Activated CD8-positive, alpha-beta T cell treated with anti-CD3 and anti-CD28 coated beads for 36 hours (primary cell): ENCODE measurements at places on chromosomes 3 and 15. TPM values are rescaled to one million over a fixed set of nuclear protein-coding genes. Genes with fewer than 3 reads are reported as not detected.

The PRRT3 gene
- total RNA-seq, result 5.6 TPM

The LRRK1 gene
- total RNA-seq, result 0.83 TPM

The ARPP21 gene
- not detected for total RNA-seq

DNA sequence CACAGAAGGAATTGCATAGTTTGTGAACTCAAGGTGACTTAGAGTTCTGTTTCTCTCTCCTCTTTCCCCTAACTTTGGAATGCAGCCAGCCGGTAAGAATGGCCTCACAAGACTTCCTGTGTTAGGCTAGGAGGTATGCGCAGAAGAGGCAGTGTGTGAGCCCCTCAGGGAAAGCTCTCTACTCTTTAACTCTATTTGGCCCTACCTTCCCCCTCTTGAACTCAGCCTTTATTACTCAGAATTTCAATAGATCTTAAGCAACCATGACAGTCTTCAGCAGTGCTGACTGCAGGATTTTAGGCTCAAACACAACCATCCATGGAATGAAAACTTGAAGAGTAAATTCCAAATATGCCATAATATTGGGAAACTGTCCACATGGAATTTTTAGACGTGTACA lies 209.5 kb downstream of the DTWD1 start:
- DNase-seq, result no peak

The PPM1L gene
- total RNA-seq, result 2.6 TPM

- DNase-seq, result no peak
Measured at GRCh38 chr15:34776606-34777105, 18.7 kb downstream of the ACTC1 start.

GRCh38 chr3:41726891-41727290 lies 235.0 kb downstream of the ULK4 start:
- no peak for DNase-seq

The NEK10 gene
- 0.58 TPM for total RNA-seq

- DNase-seq, result no peak
Measured at GRCh38 chr3:13195374-13195773, 122.1 kb upstream of the IQSEC1 start.

- no peak for DNase-seq
Measured at GRCh38 chr3:39190281-39191025, 1.9 kb downstream of the XIRP1 start.

DNA sequence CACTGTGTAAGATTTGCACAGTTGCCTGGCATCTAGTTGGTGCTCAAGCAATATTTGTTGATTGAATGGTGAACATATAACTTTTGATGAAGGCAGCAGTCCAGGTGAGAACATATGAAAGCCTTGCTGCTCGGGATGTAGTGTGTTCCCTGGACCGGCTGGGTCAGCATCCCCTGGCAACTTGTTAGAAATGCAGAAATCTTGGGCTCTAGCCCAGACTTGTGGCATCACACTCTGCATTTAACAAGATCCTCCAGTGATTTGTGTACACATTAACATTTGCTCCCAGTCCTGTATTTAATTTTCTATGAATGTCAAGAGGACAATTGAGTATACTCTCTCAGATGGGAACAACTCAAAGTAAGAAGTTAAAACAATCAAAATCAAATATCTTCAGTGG lies 69.0 kb upstream of the SAMMSON start:
- DNase-seq, result no peak

DNA sequence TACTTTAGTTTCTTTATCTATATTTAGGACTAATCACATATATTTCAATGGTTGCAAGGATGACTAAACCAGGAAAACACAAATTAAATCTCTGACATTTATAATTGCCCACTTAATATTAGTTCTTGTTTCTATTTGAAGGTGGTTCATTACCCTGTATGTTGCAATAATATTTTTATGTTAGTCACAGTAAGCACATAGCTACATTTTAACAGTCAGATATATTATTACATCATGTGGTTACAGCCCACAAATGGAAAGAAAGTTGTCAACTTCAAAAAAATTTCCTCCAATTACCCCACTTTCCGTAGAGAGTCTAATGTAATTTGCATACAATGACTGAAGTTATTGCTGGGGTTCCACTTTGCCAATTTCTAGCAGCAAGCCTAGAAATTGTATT lies 114.6 kb downstream of the TUSC7 start:
- no peak for DNase-seq

The NOX5 gene
- total RNA-seq, result not detected

The TMEM207 gene
- total RNA-seq, result not detected

- DNase-seq, result no peak
Measured at GRCh38 chr3:156207802-156208685, 87.7 kb downstream of the KCNAB1 start.

GRCh38 chr3:25679166-25679565 lies 14.5 kb upstream of the TOP2B start:
- no peak for DNase-seq

GRCh38 chr3:141288336-141288990 lies 56.8 kb downstream of the PXYLP1 start:
- no peak for DNase-seq

The ASB14 gene
- total RNA-seq, result not detected

- DNase-seq, result no peak
Measured at GRCh38 chr3:127556565-127556964, 34.0 kb downstream of the TPRA1 start.

The RTP1 gene
- not detected for total RNA-seq

The ADAMTS7 gene
- 0.60 TPM for total RNA-seq

DNA sequence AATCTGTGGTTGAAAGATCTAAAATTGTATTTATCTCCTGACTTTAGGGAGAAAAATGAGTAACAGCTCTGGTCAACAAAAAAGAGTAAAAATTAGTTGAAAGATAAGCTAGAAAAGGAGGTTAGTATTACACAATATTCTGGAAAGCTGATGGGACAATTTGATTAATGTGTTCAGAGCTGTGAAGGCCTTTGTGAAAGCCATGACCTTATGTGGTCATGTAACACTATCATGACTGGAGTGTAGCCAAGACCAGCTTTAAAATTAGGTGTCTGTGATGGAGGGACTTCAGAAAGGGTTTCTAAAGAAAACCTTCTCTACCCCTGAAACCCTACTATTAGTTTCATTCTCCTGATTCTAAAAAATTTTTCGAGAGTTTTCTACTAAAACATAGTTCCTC lies 127.2 kb downstream of the NFKBIZ start:
- DNase-seq, result no peak

- DNase-seq, result no peak
Measured at GRCh38 chr3:60303160-60303559, 948.1 kb downstream of the FHIT start.

The UNC13C gene
- not detected for total RNA-seq

The SH2D7 gene
- total RNA-seq, result not detected

The ATOSA gene
- total RNA-seq, result 13.1 TPM

- DNase-seq, result peak; percentile 13
Measured at GRCh38 chr3:160885791-160886286, 129.8 kb downstream of the PPM1L start.

The KLHL6 gene
- 32.4 TPM for total RNA-seq

DNA sequence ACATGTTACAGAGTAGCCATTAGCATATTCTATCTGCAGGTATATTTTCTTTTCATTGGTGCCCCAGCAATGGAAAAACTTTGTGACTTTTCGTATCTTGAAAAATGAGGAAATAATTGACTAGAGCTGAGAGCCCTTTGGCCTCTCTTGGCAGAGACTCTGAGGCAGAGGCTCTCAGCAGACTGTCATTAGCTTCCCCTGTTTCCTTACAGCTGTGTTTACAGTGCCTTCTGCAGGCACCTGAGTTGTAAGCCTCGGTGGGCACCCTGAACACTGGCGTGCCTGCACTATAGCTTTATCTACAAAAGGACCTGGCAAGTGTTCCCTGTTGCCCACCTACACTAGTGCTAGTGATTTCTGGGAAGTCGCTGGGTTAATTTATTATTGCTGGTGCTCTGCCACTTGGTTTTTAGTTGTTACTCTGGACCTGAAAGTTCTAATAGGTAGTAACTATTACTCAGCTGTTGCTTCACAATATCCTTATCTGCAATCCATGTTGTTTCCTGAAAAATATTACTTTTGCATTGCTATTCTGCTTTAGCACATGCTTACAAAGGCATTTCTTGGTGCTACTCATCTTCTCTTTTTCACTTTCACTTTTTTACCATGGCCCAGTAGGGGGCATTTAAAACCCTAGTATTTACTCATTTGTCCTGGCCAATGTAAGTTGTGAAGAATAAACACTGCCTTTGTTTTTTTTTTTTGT lies 7.8 kb upstream of the GPR171 start:
- no peak for DNase-seq
